RKO (cell line): ENCODE measurements at places on chromosomes 12 and 14.

DNA sequence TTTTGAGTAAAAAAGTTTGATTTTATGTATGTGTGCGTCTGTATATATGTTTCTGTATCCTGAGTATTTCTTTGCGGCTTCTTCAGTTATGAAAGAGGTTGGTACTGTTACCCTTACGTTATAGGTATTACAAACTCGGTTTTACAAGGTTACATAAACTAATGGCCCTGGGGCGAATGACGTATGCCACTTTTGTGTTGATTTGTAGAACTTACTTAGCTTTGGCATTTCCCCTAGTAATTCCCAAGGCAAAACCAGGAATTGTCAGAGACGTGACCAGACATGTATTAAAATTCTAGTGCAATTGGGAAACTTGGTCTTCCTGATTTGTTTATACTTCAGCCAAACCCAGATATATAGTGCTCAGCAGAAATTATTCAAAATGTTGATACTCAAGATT is 93.3 kb downstream of the DUSP16 start:
- no peak for DNase-seq

DNA sequence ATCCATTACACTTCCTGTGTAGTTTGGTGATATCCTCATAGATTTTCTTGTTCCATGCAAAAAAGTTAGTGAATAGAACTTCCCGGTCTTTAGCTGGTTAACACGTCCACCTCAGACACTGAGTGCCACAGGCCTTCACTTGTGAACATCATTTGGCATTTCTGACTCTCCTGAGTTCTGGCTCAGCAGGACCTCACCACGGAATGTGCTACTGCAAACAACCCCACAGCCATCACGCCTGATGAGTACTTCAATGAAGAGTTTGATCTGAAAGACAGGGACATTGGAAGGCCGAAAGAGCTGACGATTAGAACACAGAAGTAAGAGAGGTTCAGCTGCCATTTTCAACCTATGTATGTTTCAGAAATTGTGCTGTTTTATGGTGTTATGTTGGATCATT is 20.0 kb downstream of the C12orf76 start:
- no peak for DNase-seq

DNA sequence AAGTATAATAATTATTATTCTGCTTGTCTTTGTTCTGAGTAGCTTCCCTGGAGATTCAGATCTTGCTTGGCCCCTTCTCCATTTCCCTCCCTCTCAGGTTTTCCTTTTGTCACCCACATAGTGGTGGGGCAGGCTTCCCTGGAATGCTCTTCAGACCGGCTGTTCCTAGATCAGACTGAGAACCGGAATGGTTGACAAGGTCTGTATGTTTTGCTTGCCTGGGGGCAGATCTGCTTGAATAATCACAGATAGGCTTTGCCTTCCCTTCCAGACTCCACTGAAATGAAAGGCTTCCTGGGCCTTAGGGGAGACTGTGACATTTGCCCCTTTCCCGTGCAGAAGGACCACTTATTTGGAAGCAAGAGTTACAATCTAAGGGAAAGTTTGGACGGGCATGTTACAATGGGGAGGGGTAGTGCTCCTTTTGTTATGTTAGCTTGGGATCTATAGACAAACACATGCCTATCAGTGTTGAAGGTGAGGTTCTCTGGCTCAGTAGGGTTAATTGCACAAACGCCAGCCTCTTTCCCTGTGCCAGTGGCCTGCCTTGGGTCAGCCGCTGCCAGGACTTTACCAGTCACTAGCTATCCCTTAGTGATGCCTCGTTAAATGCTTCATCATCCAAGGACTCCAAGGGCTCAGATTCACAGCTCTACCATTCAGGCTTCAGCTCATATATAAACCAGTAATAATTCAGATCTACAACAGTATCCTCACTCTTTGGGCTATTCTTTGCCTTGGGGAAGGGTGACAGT is 178.6 kb downstream of the SNAPC1 start:
- no peak for DNase-seq

GRCh38 chr12:74537126-74537706 is 419 bp upstream of the ATXN7L3B start:
- DNase-seq = peak; percentile 92

- DNase-seq = peak; percentile 77
Observed at GRCh38 chr12:2891240-2892053, 756 bp downstream of the TULP3 start.
